ENCODE measurements at places on chromosomes 5 and 9. TPM values are rescaled to one million over a fixed set of nuclear protein-coding genes. Genes with fewer than 3 reads are reported as not detected.

GRCh38 chr5:148740966-148741742 is 85.3 kb upstream of the ADRB2 start:
- DNase-seq = no peak

DNA sequence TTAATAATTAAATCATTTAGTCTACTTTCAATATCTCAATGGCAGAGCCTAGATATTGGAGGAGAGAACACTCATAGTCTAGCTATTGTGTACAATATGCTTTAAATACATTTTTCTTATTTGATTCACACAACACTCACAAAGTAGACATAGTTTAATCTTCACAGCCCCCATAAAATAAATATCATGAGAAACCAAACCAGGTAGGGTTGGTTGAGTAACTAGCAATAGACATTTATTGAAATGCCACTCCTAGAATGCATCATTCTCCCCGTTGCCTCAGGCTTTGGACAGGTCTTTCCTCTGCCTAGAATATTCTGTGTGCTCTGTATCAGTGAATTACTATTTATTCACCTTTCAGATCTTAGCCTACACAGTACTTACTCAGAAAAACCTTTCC is 141.9 kb downstream of the CEMIP2 start:
- no peak for DNase-seq

DNA sequence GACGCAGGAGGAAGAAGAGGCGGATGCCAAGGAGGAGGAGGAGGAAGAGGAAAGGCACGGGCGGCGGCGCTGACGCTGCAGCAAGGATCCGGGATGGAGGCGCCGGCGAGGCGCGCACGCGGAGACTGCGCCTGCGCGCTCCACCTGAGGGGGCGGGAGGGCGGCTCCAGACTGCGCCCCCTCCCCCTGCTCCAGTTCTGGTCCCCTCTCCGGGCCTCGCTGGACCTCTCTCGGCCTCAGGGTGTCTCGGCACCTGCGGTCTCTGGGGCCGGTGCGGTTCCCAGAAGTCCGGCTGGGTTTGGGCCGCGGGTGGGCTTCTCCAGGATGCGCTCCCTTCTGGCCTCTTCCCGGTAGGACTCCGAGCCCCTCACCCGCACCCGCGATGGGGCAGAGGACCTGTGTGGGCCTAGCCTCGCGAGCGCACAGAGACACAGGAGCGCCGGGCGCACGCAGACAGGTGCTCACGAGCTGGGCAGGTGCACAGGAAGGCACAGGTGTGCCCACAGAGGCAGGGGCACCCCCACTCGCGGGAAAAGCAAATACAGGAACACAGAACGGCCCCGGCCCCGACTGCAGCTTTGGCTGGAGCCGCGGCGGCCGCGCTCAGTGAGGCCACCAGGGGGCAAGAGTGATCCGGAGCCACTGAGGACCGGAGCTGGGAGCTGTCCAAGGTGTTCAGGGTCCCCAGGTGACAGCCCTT is at the start of gene NPDC1:
Gene NPDC1, minus strand, starts transcription at position 90 of the 700 bp plus-strand sequence. CDS start 188 bp downstream, outside the sequence.
- DNase-seq = peak; percentile 86

GRCh38 chr5:55601628-55602027 is 66.9 kb upstream of the PLPP1 start:
- no peak for DNase-seq

GRCh38 chr9:20409321-20410092 is 212.8 kb downstream of the MLLT3 start:
- no peak for DNase-seq

- no peak for DNase-seq
Observed at GRCh38 chr9:133113163-133113948, 7.7 kb downstream of the RALGDS start.

DNA sequence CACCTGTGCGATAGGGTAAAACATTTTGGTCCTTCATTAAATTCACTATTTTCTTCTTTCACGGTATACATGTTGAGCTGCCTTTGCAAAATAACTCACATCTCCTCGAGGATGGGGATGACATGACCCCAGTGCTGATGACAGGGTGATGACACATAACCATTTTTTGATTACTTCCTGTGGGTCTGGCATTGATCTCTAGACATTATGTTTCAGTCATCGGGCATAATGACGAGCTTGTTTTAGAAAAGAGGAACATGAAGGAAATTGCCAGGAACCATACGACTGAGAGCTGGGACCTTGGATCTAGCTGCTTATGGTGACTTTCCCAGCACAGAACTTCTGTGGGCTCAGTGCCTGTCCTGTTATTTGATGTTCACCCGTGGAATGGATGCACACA is 25.2 kb downstream of the COL5A1 start:
- DNase-seq = no peak

- DNase-seq = no peak
Observed at GRCh38 chr5:163385271-163385670, 52.1 kb upstream of the CCNG1 start.

- peak; percentile 74 for DNase-seq
Observed at GRCh38 chr5:95846554-95847260, 24.2 kb upstream of the GLRX start.

DNA sequence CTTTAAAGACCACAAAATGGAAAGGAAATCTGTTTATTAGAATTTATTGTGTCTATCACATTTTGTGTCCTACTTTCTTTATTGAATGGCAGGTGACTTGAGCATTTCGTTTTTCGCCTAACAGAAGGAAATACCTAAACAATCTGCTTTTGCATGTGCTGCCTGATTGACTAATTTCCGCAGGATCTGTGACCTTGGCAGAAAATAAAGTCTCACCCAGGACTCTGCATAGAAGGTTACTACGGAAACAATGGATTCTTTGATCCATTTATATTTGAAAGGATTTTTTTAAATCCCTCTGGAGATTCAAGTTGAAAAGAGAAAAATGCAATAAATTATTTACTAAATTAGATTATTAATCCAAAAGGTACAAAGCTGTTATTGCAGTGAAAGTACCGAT is 61.0 kb upstream of the CAST start:
- no peak for DNase-seq

GRCh38 chr5:167953151-167953798 is 338.2 kb upstream of the WWC1 start:
- no peak for DNase-seq

DNAH5 gene
- total RNA-seq = not detected

PCDHA13 gene
- not detected for total RNA-seq

OR1N2 gene
- total RNA-seq = not detected

C5orf63 gene
- total RNA-seq = 10.9 TPM

IL13 gene
- 2.5 TPM for total RNA-seq

SPINK6 gene
- not detected for total RNA-seq

SAXO1 gene
- total RNA-seq = not detected

ANKRD20A1 gene
- total RNA-seq = not detected

ZNF366 gene
- not detected for total RNA-seq

RASA1 gene
- 19.0 TPM for total RNA-seq

KCNV2 gene
- total RNA-seq = not detected

RETREG1 gene
- total RNA-seq = 50.5 TPM
